ENCODE measurements at places on chromosomes 12 and 14.

- DNase-seq = no peak
Measured at GRCh38 chr14:90384543-90384911, 12.3 kb upstream of the CALM1 start.

DNA sequence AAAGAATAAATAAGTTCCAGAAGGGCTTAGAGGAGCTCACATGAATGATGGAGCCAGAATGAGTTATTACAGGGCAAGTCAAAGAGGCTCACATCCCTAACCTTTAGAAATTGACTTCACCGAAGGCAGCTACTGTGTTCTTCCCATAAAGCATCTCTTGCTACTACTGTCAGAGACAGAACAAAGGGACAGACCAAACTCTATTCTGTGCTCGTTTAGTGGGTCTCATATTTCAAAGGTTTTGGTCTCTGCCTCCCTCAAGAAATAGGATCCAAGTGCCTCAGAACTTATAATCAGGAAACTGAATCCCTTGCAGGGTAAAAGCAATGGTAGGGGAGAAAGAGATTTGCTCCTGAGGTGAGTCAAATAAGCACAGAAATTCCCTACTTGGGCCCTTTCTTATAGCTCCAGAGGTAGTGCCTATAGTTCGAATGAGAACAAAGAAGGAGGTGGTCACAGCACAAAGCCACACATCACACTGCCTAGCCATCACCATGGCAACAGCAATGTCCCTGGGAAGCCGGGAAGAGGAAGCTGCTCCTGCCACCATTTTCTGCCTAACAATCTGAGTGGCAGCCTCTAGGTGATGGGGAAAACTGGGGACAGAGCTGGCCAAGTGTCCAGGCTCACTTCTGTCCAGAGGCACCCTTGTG, 294.9 kb downstream of the FOXN3 start:
- DNase-seq = no peak

- no peak for DNase-seq
Measured at GRCh38 chr12:6996040-6996441, 22.2 kb downstream of the LPCAT3 start.

DNA sequence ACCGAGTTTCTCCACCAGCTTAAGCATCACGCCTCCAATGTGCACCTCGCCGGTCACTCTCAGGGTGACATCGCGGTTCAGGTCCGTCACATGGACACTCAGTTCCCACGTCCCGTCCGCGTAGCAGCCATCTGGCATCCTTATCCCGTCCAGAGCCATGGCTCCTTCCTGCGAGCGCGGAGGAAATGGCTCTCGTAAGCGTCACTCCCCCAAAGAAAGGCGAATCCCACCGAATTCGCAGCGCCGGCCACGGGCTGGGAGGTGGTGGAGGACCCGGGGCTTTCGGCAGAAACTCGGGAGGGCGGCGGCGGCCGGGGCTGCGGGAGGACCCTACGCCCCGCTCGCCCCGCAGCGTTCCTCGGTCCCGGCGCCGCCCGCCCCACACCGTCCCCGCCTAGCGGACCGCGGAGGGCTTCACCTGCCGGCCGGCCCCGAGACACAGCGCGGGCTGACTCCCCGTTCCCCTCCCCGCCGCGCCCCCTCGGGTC, 396 bp downstream of the FERMT2 start:
- DNase-seq = no peak

DNA sequence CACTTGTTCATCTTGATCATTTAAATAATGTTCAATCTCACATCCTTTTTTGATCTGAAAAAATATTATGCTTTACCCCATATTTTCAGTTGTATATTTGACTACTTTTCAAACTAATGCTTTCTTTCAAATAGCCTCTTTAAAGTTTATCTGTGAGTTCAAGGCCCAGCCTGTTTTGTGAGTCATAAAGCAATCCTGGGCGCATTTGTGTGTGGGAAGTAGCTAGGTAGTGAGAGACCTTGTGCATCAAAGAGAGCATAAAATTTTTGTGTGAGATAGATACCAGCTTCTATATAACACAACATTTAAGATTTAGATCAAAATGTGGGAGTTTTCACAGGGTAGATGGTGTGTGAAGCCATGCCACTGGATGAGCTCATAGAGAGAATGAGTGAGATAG, 405.6 kb downstream of the NAV3 start:
- DNase-seq = no peak

GRCh38 chr14:99821519-99822508, 28.6 kb downstream of the EML1 start:
- peak; percentile 63 for DNase-seq

GRCh38 chr12:29350080-29350479, 30.9 kb downstream of the ERGIC2 start:
- DNase-seq = peak; percentile 3

DNA sequence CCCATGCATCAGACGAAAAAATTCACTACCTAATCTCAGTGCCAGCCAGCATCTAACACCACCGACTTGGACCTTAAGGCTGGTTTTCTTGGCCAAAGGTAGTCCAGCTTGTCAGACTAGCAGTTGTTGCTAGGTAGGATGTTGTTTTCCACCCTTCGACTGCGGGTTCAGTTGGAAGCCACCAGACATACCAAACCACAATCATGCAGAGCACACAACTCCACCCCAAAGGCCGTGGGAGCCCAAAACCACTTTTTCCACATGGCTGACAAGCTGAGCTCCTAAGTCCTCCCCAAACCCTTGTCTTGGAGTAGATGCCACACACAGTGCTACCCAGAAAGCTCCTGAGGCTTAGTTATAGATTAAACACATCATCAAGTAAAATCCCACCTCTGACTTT, 46.8 kb downstream of the LRIG3 start:
- no peak for DNase-seq

- no peak for DNase-seq
Measured at GRCh38 chr12:121845701-121846100, 13.0 kb downstream of the HPD start.

DNA sequence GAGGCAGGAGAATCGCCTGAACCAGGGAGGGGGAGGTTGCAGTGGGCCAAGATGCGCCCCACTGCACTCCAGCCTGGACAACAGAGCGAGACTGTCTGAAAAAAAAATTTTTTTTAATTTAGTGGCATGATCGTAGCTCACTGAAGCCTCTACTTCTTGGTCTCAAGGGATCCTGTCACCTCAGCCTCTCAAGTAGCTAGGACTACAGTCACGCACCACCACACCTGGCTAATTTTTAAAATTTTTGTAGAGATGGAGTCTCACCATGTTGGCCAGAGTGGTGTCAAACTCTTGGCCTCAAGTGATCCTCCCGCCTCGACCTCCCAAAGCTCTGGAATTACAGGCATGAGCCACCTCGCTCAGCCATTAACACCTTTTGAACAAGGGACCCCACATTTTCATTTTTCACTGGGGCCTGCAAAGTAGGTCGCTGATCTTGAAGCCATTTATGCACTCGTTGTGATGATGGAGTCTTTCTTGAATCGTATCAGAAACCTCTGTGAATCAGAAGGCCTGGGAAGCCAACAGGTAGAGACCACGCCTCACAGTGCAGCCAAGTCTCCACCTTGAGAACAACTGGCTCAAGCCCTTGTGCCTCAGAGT, 5.9 kb downstream of the HCAR1 start:
- DNase-seq = no peak

GRCh38 chr12:8702159-8702558, 4.4 kb downstream of the RIMKLB start:
- DNase-seq = no peak

GRCh38 chr14:35234012-35234805, 58.0 kb upstream of the PSMA6 start:
- DNase-seq = no peak

- no peak for DNase-seq
Measured at GRCh38 chr14:106619606-106620005, 1093.2 kb downstream of the TMEM121 start.

GRCh38 chr14:52042371-52043289, 26.2 kb downstream of the NID2 start:
- DNase-seq = no peak

- no peak for DNase-seq
Measured at GRCh38 chr14:106021832-106022231, 495.4 kb downstream of the TMEM121 start.

DNA sequence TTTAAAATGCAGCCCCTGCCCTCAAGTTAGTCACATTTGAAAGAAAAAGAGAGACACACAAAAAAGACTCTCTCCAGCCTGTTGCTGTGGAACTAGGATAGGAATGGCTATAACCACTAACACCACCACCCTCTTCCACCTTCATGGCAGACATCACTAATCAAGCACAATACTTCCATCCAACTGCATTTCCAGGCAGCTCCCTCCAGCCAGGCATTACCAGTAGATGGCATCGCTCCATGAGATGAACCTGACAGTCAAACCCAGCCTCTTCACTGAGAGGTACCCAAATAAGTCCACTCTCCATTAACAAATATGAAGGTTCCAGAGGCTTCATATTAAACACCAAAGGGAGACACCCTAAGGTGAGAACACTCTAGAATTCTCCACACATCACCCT, 24.4 kb downstream of the SLC8B1 start:
- no peak for DNase-seq

- DNase-seq = no peak
Measured at GRCh38 chr12:117330441-117331113, 30.8 kb downstream of the NOS1 start.

DNA sequence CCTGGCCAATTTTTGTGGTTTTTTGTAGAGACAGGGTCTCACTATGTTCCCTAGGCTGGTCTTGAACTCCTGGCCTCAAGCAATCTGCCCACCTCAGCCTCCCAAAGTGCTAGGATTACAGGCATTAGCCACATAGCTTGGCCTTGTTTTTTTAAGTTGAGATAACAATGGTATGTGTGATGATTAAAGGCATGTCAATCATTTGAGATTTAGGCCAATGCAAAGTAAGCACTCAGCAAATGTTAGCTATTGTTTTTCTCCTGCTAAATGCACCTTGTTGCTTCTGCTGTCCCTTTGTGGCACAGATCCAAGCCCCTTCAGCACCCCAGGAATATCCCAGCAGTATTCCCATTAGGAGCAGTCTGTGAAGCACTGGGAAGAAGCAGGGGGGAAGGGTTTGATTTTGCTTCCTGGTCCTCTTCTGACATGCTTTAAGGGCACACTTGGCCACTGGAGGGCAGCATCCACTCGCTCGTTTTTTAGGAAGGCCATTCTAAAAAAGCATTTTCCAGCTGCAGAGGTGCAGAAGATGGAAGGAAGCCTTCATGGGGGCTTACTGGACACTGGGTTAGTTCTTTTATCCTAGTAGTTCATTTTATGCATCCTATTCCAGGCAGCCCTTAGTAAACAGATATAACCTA, 70.2 kb upstream of the ZFP36L1 start:
- DNase-seq = no peak

GRCh38 chr12:124774462-124775167, 89.0 kb downstream of the SCARB1 start:
- peak; percentile 70 for DNase-seq

DNA sequence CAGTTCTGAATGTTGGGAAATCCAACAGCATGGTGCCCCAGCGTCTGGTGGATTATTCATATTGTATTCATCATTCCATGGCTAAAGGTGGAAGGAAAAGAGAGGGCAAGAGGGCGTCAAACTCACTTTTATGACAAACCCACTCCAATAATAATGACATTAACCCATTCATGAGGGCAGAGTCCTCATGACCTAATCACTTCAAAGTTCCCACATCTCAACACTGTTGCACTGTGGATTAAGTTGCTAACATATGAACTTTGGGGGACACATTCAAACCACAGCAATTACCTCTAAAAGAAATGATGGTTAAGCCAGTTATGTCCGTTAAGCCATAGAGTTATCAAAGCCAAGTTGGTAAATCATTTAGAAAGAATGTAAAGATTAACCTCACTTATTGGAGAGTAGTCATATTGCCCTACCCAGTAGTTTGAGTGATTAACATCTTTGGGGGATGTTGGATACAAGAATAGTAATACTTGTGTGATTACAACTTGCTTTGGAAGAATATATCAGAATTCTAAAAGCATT, 212.4 kb upstream of the FLRT2 start:
- DNase-seq = no peak

DNA sequence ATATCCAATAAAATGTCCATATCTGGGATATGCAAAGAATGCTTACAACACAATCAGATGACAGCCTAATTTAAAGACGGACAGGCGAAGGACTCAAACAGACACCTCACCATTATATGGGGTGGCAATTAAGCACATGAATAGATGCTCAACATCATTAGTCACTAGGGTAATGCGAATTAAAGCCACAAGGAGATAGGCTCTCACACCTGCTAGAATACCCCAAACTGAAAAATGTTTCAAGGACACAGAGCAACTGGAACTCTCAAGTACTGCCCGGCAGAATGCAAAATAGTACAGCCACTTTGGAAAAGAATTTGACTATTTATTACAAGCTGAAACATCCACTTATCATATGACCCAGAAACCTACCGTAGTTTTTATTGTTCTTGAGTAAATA, 42.9 kb downstream of the FERMT2 start:
- DNase-seq = no peak

- DNase-seq = no peak
Measured at GRCh38 chr12:645563-646071, 17.6 kb downstream of the NINJ2 start.

DNA sequence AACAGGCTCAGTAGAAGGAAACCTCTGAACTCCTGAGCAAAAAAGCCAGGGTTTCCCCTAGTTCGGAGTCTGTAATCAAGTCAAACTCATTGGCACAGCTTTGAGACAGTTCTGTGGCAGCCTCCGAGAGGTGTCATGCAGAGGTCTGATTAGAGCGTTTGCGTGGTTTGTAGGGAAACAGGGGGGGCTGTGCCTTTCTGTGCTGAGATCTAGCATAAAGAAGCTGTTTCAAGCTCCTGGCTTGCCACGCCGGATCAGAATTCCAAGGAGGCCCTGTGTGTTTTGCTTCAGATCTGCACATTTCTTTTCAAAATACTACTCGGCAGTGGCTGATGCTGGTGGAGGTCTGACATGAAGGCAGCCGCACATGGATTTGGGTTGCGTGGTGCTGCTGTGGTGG, 1.7 kb downstream of the CABP1 start:
- DNase-seq = no peak

- DNase-seq = no peak
Measured at GRCh38 chr12:127459687-127460086, 807.3 kb upstream of the TMEM132C start.

DNA sequence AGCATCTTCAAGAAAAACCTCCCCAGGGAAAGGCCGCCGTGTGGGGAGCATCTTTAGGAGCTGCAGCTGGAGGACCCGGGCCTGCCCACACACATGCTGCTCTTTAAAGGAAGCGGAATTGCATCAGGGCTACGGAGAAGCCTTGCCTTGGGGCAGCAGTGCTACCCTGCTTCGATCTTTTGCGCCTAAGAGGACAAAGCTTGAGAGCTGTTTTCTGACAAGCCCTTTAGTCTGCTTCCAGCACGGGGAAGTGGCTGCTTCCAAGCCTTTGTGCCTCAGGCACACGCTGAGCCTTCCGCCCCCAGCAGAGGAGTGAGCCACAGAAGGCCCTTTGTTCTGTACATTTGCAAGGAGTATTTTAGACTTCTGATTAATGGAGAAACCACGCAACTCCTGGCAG, 31.5 kb downstream of the COA8 start:
- DNase-seq = peak; percentile 79

- DNase-seq = no peak
Measured at GRCh38 chr14:91419451-91419850, 1.8 kb upstream of the CCDC88C start.

DNA sequence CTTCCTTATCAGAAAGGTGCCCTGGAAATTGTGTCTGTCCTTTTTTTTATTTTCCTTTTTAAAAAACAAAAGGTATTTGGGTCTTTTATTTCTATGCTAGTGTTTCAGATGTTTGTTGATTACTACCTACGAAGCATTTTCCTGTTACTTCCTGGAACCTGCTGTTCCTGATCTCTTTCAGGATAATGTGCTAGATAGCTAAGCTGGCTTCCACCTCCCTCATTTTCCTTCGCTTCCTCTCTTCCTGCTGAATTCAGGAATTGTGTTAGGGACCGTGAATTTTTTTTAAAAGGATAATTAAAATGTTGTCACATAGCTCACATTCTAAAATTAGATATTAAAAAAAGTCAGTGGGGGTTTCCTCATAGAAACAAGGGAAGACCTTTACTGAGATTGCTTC, 27.7 kb downstream of the TMTC2 start:
- no peak for DNase-seq

Measured in epithelial cell of prostate (primary cell).